NCI-H2107 (cell line): ENCODE measurements at places on chromosomes 3 and 15.

DNA sequence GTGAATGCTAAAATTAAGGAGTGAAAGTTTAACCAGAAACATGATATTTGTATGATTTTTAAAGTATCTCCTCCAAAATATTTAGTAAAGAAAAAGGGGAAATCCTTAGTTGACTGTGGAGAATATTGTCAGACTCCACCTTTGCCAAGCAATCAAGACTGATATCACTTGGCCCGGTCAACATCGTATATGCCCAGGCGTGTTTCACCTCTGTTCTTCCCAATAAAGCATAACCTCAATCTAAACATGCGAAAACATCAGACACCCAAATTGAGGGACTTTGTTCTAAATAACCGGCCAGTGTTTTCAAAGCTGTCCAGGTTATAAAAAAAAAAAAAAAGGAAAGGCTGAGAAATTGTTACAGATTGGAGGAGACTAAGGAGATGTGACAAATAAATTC is 54.2 kb upstream of the PPP4R2 start:
- no peak for DNase-seq

DNA sequence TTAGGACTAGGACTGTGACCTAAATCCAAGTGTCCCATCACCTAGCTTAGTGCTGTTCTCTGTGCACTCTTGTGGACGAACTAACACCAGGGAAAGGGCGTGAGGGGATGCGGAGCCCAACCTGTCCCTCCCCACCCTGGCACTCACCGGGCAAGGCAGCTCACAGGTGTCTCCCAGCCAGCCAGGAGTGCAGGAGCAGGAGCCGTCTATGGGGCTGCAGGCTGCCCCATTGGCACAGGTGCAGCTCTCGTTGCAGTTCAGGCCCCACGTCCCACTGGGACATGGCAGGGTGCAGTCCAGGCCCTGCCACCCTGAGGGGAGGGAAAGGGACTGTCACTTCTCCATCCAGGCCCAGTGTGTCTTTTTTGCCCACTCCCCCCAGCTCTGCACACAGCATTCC is 60.3 kb downstream of the RAB11A start:
- DNase-seq: no peak

DNA sequence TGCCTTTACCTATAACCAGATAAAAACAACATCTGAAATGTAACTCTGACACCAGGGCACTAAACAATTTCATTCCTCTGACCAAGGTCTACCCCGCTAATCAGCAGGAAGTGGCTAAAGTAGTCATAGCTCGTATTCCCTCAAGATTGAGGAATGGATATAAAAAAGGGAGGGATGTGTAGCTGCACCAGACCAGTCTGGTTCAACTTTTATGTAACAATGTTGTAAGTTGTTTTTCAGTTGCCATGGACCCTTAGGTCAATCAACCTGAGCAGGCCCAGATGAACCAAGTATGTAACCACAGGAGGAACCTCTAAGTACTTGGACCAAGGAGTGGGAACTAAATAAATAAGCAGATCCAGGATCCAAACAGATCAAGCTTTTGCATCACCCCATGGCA is 28.4 kb upstream of the IFT57 start:
- DNase-seq: no peak

DNA sequence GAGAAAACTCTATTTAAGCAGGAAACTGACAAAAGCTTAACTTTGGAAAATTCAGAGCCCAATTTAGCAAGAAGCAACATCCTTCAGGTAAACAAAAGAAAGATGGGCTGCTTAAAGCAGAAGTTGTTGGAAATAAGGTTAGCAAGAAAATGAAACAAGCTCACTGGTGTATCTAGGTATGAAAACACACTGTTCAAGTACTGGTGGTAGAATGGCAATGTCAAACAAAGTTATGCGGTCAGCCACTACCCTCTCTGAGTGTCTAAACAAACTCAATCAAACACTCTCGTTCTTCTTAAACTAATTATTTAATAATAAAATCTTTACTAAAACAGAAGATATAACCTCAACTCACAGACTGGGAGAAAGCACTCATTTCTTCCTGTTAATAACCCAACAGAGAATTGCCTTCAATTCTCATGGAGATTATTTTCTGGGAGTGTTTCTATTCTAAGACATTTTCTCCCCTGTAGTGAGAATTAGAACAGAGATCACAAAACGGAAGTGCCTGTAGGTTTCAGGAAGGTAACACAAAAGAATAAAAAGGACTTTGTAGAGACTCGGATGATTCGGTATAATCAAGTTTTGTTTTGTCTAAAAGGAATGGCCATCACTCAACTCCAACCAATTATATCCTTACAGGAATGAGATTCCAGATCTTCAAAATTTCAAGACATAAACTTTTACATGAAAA is 28.9 kb downstream of the PRICKLE2 start:
- DNase-seq: no peak

DNA sequence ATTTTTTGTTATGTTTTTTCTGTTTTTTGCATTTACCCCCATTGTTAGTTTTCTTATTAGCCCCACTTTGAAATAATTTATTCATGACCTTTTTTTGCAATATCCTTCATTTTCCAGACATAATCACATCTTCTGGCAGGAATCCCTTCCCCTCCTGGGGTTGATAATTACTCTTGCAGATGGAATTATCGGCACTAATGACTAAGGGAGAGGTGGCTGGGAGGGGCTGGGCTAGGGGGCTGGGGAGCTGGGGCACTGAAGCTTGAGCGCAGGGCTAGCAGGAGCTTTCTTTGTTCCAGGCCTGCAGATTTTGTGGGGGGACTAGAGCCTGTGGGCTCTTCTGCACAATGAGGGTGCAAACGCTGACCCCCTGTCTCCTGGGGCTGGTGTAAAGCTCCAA is 77.8 kb downstream of the RAB11A start:
- no peak for DNase-seq

DNA sequence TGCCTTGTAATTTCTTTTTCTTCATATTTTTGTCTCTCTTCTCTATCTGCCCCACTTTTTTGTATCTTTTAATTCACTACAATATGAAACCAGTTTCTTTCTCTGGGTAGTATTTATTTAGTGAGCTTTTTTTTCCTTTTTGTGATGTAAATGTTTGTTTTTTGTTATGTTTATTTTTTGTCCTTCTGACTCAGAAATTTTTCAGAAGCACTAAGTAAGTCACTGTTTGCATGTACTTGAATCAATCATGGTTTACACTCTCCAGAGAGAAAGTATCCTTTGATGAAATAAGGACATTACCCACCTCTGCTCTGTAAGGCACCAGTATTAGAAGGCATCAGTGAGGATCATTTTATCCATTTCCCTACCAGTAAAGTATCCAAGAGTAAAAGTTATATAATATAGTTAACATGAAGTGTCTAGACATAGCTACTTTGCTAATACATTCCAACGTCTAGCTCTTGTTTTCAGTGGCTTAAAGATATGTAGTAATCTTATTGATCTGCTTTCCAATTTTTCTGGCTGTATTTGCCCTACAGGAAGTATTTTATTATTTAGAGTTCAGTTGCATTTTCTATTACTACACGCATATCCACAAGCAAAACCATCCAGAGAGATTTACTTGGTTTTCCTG is 25.4 kb downstream of the FILIP1L start:
- DNase-seq: no peak

DNA sequence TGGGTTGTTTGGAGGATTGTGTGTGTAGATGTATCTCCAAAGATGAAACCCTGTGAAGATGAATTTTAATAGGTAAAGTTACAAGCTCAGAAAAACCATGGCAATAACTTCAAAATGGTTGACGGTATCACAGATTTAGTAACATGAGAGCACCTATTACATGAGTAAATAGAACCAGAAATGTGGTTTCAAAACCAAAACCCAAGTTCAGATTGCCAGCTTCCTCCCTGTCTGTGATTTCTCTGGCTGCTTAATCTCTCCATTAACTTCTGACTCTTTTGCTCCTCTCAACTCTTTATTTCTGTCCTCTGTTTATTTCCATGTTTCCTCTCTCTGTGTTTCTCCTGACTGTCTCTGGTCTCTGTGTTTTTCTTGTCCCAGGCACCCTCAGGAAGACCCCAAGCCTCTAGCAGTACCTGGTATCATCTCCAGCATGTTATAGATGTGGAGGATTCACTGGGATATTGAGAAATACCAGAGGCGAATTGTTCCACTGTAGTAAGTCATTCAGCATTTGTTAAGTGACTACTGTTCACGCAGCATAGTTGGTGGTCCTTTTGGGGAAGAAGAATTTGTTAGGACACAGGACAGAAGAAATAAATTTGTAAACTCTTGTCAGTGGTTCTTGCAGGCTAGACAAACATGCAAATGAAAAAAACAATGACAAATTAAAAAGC is 138.8 kb downstream of the BBX start:
- DNase-seq: no peak

GRCh38 chr3:181103605-181104004 is 114.1 kb upstream of the DNAJC19 start:
- no peak for DNase-seq

GRCh38 chr15:54803134-54803808 is 393.5 kb downstream of the RSL24D1 start:
- DNase-seq: no peak
